ENCODE measurements at places on chromosomes 12 and 14.

DNA sequence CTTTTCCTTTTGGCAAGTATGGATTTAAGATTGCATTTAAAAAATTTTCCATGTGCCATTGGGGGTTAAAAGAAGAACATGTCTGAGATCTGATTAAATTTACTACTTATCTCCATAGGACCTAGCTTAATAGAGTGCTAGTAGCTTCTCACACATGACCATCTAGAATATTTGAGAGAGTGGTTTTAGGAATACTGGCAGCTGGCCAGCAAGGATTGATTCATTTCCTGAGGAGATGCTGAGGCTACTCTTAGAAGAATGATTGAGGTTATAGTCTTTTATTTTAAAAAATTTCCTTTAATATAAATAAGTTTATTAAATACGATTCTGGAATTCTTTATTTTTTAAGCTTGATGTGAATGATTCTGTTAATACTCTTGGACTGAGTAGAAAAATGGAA lies 56.2 kb downstream of the MIPOL1 start:
- no peak for DNase-seq

DNA sequence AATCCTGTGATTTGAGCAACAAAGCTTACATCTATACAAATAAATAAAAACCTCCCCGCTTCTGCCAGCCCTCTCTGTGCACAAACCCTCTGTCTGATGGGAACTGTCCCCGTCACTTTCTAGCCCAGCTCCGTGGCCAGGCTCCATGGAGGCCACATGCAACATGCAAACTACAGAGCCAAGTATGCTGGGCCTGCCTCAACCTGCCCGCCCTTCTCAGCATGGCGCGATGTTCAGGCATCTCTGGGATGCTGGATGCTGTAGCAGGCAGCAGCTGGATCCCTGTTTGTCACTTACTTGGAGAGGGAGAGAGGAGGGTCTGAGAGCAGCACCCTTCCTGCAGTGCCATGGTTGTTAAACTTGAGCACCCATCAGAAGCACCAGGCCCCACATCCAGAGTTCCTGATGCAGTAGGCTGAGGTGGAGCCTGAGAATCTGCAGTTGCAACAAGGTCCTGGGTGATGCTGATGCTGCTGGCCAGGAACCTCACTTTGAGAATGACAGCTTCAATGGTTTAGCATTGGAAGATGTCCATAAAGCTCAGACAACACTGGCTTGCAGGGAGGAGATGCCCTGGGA lies 32.4 kb downstream of the CLMN start:
- DNase-seq = no peak

- DNase-seq = no peak
These were observed 1.9 kb upstream of the TSPAN9 start for GRCh38 chr12:3075315-3075714.

DNA sequence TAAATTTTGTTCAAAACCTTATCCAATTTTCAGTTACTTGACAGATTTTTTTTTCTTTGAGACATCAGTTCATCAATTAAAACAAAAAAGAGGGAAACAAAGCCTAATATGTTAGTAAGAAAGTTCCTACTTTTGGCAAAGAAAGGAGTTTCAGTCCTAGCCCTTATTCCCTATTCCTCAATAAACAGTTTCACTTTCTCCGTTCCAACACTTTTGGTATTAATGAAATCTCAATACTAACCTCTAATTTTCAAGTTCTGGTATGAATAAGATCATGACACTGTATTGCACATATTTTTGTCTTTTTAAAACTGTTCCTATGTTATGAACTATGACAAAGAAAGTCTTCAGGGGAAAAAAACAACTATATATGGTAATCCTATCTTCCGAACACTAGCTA lies 48.4 kb downstream of the RPS6KA5 start:
- DNase-seq = no peak

DNA sequence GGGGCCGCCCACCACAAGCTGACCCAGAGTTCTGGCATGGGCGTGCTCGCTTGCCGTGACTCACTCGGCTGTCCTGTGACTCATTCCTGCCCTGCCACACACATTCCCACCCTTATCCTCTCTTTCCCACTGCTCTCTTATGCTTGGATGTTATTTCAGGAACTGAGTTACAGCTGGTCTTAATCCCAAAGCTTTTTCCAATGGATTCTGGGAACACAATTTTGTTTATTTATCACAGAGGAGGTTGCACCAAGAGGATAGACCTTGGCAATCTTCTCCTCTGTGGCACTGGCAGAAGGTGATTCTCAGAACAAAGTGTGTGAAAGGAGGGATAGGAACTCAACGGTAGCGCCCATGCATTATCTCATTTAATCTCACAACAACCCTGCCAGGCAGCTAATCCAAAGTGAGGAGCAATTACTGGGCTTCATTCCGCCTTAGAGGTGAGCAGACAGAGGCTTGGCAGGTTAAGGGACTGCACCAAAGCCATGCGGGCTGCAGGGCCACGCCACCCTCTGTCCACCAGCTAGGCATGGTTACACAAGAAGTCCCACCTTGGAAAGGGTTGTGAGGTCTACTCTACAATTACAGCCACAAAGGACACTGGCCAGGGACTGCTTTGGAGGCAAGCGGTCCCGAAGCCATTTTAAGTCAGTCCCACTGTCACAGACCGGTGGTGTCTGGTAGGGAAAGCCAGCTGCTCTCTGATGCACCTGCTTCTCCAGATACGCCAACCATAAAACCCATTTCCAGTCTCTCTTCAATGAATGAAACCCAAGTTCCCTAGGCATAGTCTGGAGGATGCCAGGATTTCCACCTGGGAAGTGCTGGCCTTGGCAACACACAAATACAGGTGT lies 32.9 kb downstream of the SYNE3 start:
- no peak for DNase-seq

- no peak for DNase-seq
These were observed 266.0 kb downstream of the FBXL14 start for GRCh38 chr12:1328391-1328790.

DNA sequence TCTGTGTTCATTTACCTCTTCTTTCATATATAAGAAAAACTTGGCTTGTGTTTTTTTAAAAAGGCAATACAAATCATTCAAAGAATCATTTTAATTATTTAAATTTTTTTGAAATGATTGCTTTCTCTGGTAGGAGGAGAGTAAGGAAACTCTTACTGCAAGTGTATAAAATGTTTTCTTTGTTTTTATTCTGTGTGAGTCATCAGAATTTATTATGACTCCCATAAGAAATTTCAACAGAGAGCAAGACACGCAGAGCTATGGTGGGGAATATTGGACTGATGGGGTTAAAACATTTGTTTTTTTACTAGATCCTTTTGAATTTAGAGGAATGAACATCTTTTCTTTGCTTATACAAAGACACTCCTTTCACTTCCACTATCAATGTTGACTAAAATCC lies 119.1 kb upstream of the ATXN7L3B start:
- DNase-seq = no peak

- DNase-seq = no peak
These were observed 14.5 kb upstream of the TAMALIN start for GRCh38 chr12:51992246-51992645.

- no peak for DNase-seq
These were observed 17.6 kb downstream of the TDP1 start for GRCh38 chr14:89973234-89973823.

- no peak for DNase-seq
These were observed 380.2 kb downstream of the NAV3 start for GRCh38 chr12:78210894-78211302.

GRCh38 chr14:77498984-77499527 lies 440 bp upstream of the ISM2 start:
- DNase-seq = no peak

GRCh38 chr12:13093191-13093847 lies 10.1 kb downstream of the GSG1 start:
- DNase-seq = no peak

- DNase-seq = no peak
These were observed 305.9 kb upstream of the AMIGO2 start for GRCh38 chr12:47385653-47386052.

GRCh38 chr12:69073035-69073434 lies 140.1 kb upstream of the CPM start:
- no peak for DNase-seq

DNA sequence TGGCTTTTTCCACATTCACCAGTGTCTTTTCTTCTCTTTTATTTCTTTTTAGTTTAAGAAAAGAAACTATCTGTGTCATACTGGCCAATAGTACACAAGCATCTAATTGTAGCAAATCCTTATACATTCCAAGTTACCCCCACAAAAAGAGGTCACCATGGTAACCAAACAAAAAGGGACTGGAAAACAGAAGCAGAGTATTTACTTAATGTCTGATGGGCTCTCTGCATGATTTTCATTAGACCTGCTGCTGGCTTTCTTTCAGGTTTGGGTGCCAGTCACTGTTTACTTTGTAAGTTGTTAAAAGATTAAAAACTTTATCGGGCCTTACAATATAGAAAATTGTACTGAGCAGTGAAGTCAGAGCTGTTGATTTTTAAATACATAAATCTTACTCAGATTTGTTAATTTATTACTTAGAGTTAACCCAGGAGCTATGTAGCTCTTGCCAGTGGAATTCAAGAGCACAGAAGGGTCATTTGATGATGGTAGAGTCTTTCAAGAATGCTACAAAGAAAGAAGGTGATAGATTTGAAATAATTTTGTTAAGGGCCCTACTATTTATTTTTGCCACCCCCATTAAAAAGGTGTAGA lies 123.9 kb downstream of the BRMS1L start:
- no peak for DNase-seq

GRCh38 chr14:32620303-32620702 lies 291.2 kb downstream of the AKAP6 start:
- DNase-seq = no peak

GRCh38 chr12:116241157-116241759 lies 36.2 kb downstream of the MED13L start:
- no peak for DNase-seq

- DNase-seq = no peak
These were observed 113.2 kb downstream of the CAND1 start for GRCh38 chr12:67382241-67382871.

- DNase-seq = no peak
These were observed 5.8 kb upstream of the SLC48A1 start for GRCh38 chr12:47767216-47767724.

DNA sequence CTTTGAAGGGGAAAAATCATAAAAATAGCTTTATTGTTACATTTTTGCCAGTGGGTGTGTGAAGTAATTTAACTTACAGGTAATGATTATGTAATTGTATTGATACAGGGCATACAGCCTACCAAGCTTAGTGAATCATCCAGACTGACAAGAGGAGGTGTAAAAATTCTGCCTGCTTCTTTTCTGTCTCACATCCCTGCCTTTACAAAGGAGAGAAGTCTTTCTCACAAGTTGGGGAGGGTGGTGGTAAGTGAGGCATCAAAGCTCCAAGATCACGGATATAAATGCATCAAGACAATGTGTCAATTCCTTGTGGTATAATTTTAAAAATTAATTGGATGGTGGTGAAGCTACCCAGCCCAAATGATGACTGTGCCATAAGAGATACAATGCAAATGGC lies 39.0 kb upstream of the G2E3 start:
- DNase-seq = no peak

DNA sequence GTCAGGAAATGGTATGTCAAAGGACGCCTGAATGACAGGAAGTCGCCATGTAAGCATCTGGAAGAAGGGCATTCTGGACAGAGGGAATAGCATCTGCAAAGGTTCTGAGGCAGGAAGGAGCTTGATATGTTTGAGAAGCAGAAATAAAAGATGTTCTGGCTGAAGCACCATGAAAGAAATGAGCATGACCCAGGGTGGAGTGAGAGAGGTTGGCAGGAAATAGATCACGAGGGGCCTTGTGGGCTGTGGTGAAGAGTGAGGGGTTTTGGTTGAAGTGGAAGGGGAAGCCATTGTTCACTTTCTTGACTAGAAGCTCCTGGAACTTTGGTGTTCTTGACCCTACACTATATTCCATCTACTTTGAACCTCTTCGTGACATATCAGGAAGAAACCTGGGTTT lies 99.4 kb upstream of the PARP11 start:
- no peak for DNase-seq

DNA sequence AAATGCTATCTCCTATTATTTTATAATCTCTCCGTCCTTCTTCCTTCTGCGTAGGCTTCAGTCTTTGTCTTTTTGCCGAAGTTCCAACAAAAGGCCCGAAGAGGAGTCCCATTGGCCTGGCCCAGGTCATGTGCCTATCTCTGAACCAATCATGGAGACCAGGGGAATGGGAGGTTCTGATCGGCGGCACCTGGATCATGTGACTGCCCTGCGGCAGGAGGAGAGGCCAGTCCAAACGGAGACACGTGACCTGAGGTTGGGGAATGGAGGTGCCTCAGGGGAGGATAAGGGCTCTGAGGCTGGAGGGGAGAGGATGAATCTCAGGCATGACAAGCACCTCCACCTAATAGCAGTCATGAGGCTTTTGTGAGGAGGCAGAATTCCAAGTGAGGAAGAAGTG lies 86.0 kb downstream of the AACS start:
- DNase-seq = no peak

DNA sequence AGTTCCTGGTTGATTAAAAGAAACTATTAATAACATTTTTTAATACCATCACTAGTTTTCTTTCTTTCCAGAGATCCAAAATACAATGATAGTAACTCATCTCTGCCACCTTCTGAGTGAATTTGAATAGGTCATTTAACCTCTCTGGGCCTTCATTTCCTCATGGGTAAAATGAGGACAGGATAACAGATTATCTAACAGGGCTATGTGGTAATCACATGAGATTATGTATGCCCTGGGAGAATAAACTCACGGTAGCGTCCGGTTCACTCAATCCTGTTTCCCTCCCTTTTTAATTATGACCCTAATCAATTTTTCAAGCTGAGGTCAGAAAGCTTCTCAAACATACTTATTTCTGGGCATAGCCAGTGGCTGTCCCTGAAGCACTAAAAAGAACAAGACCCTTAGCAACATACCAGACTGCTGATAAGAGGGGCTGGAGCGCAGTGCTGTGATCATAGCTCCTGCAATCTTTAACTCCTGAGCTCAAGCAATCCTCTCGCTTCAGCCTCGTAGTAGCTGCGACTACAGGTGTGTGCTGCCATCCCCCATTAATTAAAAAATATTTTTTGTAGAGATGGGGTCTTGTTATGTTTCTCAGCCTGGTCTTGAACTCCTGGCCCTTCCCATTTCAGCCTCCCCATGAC lies 24.2 kb downstream of the ATXN2 start:
- DNase-seq = no peak

- no peak for DNase-seq
These were observed 913.9 kb upstream of the SEL1L start for GRCh38 chr14:82447586-82447985.

- DNase-seq = no peak
These were observed 288.4 kb downstream of the NUAK1 start for GRCh38 chr12:105850103-105850968.

GRCh38 chr12:127145241-127145928 lies 1121.6 kb upstream of the TMEM132C start:
- DNase-seq = no peak

All from cortex of kidney (tissue), 1 donor.